Activated CD4-positive, alpha-beta memory T cell treated with anti-CD3 and anti-CD28 coated beads, Interleukin-2, amount 10 ng/mL, durations not matched to agents 7 days and 5 days (primary cell): ENCODE measurements at places on chromosomes 2 and 18. TPM values are rescaled to one million over a fixed set of nuclear protein-coding genes. Genes with fewer than 3 reads are reported as not detected.

Gene SNED1
- total RNA-seq = 34.3 TPM

Gene C1QL2
- not detected for total RNA-seq

Gene PLCD4
- 0.10 TPM for total RNA-seq

Gene TUBA4B
- total RNA-seq = not detected

- no peak overlapping the region for H3K27ac ChIP-seq
- H3K36me3 ChIP-seq = no peaks in the 10 kb centered on the region
- H3K4me1 ChIP-seq = no peaks in the 10 kb centered on the region
- H3K4me3 ChIP-seq = no peak overlapping the region
- no peak for DNase-seq
These were observed 148.4 kb upstream of the RAB6C start for GRCh38 chr2:129831018-129831417.

DNA sequence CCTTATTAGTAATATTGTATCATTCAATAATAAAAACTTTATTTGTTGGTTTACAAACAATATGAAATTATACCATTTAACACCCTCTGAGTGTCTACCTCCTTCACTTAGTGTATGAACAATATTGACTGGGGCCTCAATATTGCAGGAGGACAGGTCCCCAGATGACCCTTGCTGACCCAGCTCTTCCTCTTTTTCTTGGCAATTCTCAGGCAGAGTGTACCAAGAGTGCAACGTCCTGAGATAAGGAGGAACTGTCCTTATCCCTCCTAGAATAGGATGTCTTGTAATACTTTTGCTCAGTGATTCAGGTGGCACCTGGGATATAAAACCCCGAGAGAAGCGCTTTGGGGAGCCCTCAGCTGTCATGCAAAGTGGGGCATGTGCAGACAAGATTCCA is 76.8 kb downstream of the PLA2R1 start:
- no peaks in the 10 kb centered on the region for H3K4me1 ChIP-seq
- H3K27ac ChIP-seq = no peak overlapping the region
- H3K27me3 ChIP-seq = peaks cover 22% of the 10 kb centered on the region
- no peak overlapping the region for H3K4me3 ChIP-seq
- H3K36me3 ChIP-seq = no peaks in the 10 kb centered on the region

DNA sequence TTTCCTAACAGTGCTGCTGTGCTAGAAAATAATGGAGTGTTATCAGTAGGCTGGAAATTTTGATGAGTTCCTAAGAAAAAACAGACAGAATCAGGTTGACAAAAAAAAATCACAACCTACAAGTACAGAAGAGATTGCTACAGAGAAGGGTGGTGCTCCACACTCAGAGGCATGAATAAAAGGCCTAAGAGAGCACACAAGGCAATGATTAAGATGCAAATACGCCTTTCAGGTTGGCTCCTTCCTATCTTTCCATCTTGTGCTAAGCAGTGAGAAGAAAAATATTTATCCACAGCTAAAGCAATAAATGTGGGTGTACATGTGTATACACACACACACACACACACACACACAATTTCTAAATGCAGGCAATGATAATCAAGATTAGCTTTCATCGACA is 130.6 kb upstream of the UBE2E3 start:
- no peaks in the 10 kb centered on the region for H3K36me3 ChIP-seq
- H3K4me1 ChIP-seq = no peaks in the 10 kb centered on the region
- no peaks in the 10 kb centered on the region for H3K27me3 ChIP-seq
- no peak for DNase-seq

- no peak overlapping the region for H3K4me3 ChIP-seq
- no peaks in the 10 kb centered on the region for H3K36me3 ChIP-seq
- no peak overlapping the region for H3K27ac ChIP-seq
- H3K4me1 ChIP-seq = no peaks in the 10 kb centered on the region
These were observed 1675.9 kb upstream of the CELF4 start for GRCh38 chr18:39241534-39241933.

DNA sequence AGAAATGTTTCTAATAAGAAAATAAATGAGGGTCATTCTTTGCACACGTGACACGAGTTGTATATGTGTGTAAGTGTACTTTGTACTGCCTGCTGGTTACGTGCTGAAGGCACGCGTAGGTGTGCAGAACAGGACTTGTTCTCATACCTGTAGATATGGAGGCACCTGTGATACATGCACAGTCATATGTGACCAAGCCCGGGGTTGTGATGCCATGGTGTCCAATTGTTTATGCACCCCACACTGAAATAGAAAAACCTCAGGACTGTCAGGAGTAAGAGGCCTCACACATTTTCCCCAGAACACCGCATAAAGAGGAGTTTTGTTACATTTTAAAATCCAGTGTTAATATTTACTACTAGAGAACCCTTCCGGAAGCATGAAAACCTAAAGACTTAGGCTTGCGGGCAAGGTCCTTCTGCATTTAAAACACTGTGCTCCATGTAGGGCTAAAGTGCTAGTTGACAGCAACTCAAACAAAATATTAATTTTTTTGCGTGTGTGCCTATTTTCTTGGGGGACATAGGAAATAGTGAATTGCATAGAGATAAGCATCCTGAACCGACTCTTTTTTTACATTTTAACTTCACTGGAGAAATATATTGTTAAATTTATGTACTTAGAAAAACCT is 9.3 kb downstream of the TSHZ1 start:
- no peak overlapping the region for H3K27ac ChIP-seq
- DNase-seq = no peak
- no peaks in the 10 kb centered on the region for H3K27me3 ChIP-seq
- no peak overlapping the region for H3K4me3 ChIP-seq
- peaks cover 10% of the 10 kb centered on the region for H3K36me3 ChIP-seq
